ENCODE measurements at places on chromosomes 5 and 9.

DNA sequence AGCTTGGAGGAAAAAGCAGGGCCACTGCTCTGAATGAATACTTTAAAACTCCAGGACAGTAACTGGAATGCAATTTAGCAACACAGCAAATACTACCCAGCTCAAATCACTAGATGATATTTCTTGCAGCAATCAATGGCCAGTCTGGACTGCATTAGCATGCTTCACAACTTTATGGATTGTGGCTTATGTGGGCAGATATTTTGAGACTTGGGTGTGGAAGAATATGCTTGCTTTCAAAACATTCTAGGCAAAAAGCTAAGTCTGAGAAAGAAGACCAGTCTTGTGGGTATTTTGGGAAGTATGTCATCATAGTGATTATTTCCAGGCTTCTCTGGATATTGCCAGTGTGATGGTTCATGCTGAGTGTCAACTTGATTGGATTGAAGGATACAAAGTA lies 3.1 kb downstream of the RANBP3L start:
- no peak for DNase-seq

- DNase-seq = no peak
Measured at GRCh38 chr5:114419959-114420358, 58.1 kb downstream of the KCNN2 start.

DNA sequence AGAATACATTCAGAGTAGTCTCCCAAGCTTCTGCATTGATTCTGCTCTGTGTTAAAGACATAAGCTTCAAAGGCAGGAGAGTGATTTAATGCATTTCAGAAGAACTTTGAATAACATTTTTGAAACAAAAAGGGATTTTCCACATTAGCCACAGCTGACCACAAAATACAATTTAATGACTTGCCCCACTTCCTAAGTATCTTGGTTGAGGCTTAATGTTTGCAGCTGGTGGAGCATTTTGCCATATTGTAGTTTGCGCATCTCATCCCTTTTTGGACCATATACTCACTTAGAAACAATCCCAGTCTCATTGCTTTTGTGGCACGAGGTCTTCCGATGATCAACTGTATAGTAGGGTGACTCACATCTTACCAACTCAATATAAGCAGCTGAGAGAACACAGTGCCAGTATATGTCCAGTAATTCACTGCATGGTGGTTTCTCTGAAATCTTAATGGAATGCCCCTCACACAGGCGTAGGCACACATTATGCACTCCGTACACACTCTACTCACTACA lies 455.8 kb upstream of the PTGER4 start:
- no peak for DNase-seq

- DNase-seq = no peak
Measured at GRCh38 chr9:128053560-128053959, 13.6 kb downstream of the NAIF1 start.

DNA sequence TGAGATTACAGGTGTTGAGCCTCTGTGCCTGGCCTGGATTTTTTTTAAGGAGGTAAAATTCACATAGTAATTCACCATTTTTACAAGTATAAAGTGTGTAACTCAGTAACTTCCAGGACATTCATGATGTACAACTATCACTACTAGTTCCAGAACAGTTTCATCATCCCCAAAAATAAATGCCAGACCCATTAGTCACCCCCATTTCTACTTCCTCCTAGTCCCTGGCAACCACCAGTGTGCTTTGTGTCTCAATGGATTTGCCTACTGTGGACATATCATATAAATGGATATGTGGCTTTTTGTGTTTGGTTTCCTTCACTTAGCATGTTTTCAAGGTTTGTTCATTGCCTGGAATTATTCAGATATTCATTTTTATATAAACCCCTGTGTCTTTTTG lies 72.5 kb upstream of the PANK3 start:
- DNase-seq = no peak

DNA sequence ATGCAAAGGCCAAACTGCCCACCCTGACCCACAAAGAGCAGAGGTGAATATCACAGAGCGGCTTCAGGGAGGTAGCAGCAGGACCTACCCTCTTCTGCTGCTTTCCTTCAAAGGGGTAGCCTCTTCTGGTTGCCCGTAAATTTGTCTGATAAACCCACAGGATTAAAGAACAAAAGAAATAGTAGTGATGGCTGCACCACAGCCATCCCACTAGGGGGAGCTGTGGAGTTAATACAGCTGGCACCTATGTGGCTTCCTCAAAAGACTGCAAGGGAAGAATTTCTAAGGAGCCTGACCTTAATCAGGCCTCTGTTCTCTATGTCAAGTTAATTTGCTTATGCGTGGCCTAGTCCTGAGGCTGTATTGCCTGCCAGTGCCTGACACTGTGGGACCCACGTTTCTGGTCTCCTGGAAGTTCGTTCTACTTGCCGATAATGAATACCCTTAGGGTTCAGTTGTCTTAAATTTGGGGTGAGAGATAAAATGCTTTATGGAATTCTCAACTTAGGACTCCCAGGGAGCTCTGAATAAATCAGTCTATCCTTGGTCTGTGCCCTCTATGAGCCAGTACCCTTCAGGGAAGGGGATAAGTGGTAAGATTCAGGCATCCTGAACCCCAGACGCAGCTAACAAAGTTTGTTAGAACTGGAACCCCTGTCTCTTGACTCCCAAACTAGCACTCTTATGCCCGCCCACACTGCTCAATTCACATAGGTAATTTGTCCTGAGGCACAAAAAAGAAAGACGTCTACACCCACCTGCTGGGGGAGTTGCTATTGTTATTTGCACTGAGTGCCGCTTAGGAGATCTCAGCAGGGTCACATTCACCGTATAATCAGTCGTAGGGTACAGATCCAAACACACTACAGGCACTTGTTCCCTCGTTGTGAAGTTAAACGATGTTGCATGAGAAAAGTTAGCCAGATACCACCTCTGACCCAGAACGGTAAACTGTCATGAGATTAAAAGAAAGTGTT lies 77.1 kb downstream of the SUSD1 start:
- DNase-seq = peak; percentile 58

- no peak for DNase-seq
Measured at GRCh38 chr9:129013674-129014073, 14.5 kb downstream of the SH3GLB2 start.

GRCh38 chr9:128972956-128973355 lies 25.5 kb downstream of the NUP188 start:
- no peak for DNase-seq

GRCh38 chr5:139090581-139090980 lies 107.6 kb downstream of the SIL1 start:
- no peak for DNase-seq

GRCh38 chr9:92654481-92655301 lies 15.2 kb downstream of the IPPK start:
- no peak for DNase-seq

DNA sequence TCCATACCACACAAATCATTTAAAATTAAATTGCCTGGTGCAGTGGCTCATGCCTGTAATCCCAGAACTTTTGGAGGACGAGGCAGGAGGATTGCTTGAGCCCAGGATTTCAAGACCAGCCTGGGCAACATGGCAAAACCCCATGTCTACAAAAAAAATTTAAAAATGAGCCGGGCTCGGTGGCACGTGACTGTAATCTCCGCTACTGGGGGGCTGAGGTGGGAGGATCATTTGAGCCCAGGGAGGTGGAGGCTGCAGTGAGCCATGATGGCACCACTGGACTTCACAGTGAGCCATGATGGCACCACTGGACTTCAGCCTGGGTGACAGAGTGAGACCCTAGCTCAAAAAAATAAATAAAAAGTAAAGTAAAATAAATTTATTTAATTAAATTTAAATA lies 40.9 kb downstream of the LYRM7 start:
- DNase-seq = no peak

DNA sequence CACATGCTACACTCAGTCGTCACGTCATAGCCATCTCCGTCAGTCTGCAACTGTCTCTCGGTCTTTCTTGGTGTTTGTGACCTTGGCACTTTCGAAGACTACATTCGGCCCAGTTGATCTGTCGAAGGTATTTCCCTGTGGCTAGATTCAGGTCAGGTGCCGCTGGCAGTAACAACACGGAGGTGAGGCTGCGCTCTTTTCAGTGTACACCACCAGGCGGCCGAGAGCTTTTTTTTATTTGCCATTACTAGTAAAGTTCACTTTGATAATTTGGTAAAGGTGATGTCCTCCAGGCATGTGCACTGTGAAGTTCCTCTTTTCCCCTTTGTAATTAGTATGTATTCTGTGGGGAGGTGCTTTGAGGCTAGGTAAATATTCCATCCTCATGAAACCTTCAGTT lies 49.7 kb downstream of the RNF130 start:
- no peak for DNase-seq

GRCh38 chr5:19608444-19609002 lies 379.5 kb downstream of the CDH18 start:
- DNase-seq = no peak

GRCh38 chr5:152560512-152561137 lies 155.5 kb upstream of the NMUR2 start:
- peak; percentile 4 for DNase-seq

GRCh38 chr9:131868766-131869165 lies 128.9 kb upstream of the RAPGEF1 start:
- no peak for DNase-seq

- DNase-seq = no peak
Measured at GRCh38 chr5:150487199-150488061, 20.5 kb upstream of the NDST1 start.

GRCh38 chr5:39515881-39516280 lies 91.1 kb upstream of the DAB2 start:
- DNase-seq = no peak

DNA sequence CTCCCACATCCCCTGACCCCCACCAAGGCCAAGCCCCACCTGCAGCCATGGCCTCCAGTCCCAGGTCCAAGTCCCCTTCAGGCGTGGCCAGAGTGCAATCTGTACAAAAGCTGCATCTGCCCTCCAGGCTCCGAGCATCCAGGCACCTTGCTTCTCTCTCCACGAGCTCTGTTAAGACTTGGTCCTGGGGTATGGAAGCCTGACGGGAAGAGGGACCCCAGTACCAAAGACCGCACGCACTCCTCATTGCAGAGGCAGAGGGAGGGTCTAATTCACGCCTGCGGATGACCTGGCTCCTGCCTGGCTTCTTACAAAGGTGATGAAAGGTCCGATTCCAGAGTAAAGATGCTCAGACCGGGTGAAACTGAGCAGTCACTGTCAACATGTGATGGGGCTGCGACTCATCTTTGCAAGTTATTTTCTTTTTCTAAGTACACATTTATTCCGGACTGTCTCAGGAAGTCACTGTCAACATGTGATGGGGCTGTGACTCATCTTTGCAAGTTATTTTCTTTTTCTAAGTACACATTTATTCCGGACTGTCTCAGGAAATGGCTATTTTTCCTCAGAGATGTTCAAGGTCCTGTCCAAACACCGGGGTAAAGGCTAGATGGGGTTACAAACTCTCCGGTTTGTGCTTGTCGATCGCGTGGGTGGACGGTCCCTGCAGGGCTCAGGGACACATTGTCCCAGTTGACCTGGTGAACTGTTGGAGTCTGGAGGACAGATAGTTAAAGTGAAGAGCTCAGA lies 252.0 kb upstream of the IRX4 start:
- DNase-seq = no peak

DNA sequence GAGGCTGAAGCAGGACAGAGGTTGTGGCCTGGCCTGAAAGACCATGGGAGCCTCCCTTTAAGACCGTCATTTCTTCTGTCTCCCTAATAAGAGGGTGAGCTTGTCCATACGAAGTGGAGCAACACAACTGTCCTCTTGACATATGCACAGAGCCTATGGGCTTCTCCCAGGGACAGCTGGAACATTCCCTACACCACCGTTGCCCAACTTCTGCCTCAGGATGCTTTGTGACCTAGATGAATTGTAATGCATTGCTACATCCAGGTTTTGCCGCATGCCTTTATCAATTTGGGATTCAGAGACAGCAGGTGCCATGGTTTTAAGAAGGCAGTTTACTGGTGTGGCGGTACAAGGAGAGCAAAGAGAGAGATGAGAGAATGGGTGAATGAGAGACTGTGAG lies 34.4 kb upstream of the ZNF622 start:
- no peak for DNase-seq

- no peak for DNase-seq
Measured at GRCh38 chr5:122181863-122182262, 52.5 kb downstream of the ZNF474 start.

- no peak for DNase-seq
Measured at GRCh38 chr5:55231919-55232270, 1.5 kb downstream of the CCNO start.

- no peak for DNase-seq
Measured at GRCh38 chr9:137454145-137454596, 5.0 kb downstream of the NSMF start.

GRCh38 chr5:21164425-21164824 lies 1176.4 kb upstream of the CDH18 start:
- DNase-seq = no peak

- peak; percentile 50 for DNase-seq
Measured at GRCh38 chr9:107358986-107359385, 75.9 kb downstream of the RAD23B start.

GRCh38 chr9:135403733-135404450 lies 75.7 kb upstream of the PPP1R26 start:
- no peak for DNase-seq

GRCh38 chr9:113137196-113138168 lies 13.3 kb upstream of the SLC31A2 start:
- no peak for DNase-seq

GRCh38 chr9:125153712-125154367 lies 10.5 kb upstream of the SCAI start:
- no peak for DNase-seq

DNA sequence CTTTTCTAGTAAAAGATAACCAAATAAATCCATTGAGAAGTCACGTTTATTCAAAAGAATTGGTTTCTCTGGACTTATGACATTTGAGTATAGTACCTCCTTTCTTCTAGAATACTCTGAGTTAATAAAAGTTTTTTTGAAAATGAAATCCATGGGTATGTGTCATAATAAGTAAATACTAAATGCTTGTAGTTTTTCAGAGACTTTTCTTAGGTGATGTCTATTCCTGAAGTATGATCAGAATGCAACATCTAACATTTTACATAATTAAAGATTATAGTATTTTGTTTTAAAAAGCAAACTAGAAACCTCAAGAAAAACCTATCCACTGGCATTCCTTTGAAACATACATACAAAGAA lies 63.2 kb downstream of the NFIB start:
- no peak for DNase-seq

DNA sequence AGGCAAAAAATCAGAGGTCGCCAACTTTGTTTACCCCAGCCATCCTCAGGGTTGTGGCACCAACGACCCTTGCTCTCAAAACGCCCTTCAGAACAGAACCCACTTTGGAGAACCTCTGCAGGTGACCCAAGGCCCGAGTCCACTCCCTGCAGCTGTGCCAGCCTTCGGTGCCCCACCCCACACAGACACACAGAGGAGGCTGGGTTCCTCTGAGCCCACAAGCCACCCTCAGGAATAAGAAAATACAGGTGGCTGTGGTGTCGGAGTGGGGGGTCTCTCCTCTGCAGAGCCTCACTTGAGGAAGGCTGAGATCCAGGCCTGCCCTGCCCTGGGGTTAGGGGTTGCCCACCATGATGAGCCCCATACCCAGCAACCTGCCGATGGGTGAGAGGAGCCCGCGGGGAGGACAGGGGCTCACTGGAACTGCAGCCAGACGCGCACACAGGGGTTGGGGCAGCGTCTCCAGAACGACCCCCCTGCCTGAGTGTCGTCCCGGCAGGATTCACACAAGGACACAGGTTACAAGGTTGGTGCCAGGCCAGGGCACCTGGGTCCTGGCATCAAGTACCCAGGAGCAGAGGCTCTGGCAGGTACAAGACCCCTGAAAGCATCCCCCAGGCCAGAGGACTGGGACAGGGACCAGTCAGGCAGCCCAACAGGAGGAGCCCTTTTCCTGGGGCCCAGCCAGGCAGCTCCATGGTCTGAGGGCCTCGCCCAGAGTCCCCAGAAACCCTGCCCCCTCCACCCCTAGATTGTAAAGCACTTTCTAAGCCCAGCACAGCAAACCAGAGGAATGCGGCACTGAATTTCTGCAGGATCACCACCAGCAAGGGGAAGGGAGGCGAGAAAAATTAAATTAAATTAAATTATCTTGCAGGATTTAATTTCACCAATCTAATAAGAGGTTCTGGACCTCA lies 40.0 kb downstream of the NACC2 start:
- DNase-seq = no peak
